ENCODE measurements at places on chromosomes 2 and 18. TPM values are rescaled to one million over a fixed set of nuclear protein-coding genes. Genes with fewer than 3 reads are reported as not detected.

GRCh38 chr18:74248595-74248994 is 43.2 kb downstream of the CYB5A start:
- no peaks in the 10 kb centered on the region for H3K27me3 ChIP-seq
- H3K27ac ChIP-seq = no peak overlapping the region
- DNase-seq = no peak
- H3K36me3 ChIP-seq = no peaks in the 10 kb centered on the region

DNA sequence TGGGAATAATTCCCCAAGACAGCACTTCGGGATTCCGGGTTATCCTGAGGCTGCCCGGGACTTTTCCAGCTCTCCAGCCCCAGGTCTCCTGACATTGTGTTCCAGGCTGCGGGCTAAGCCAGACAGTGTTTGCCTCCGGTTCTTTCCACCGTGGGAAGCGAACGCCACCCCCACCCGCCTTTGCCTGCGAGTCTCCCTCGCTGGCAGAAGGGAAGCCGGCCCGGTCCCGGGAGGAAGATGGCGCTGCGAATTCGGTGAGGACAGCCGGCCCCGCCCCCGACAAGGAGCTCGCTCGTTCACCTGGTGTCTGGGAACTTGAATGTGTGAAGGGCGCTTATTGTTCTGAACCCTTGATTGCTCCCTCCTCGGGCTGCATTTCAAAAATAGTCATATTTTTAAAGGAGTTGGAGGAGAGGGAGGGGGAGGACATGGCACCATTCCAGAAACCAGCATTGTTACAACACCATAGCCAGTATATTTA is 2.9 kb downstream of the LRATD1 start:
- H3K27ac ChIP-seq = peak overlapping the region; percentile 73
- peak; percentile 67 for DNase-seq
- no peaks in the 10 kb centered on the region for H3K36me3 ChIP-seq

DNA sequence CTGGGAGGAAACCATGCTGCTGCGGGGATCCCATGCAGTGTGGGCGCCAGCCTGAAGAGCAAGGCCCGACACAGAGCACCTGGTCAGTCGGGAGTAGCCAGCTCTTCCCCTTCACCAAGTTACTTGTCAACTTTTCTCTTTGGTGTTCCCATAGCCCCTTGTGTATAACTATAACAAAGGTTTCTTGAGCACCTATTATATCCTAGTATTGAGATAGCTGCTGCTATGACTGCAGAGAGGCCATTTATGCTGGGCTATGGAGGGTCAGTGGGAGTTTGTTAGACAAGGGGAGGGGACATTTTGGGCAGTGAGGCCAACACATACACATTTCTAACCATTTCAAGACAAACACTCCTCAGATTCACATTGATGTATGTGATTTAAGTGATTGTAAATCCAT is 10.8 kb downstream of the HK2 start:
- H3K4me3 ChIP-seq = no peak overlapping the region
- H3K27me3 ChIP-seq = no peaks in the 10 kb centered on the region
- peaks cover 66% of the 10 kb centered on the region for H3K4me1 ChIP-seq
- H3K36me3 ChIP-seq = no peaks in the 10 kb centered on the region
- DNase-seq = no peak

GRCh38 chr18:75482880-75483279 is 55.4 kb upstream of the SMIM21 start:
- no peaks in the 10 kb centered on the region for H3K36me3 ChIP-seq
- no peaks in the 10 kb centered on the region for H3K4me1 ChIP-seq
- no peak for DNase-seq
- H3K4me3 ChIP-seq = no peak overlapping the region
- no peaks in the 10 kb centered on the region for H3K27me3 ChIP-seq

Gene KIF1A
- 21.4 TPM for total RNA-seq

Gene RGPD4
- not detected for total RNA-seq

Gene SERPINB4
- not detected for total RNA-seq

Gene STAT4
- total RNA-seq = 1.2 TPM

All from heart right ventricle (tissue), 16 donors.